LHCN-M2 (cell line): ENCODE measurements at places on chromosomes 2 and 18.
A peak's percentile ranks its signal among the peaks of the same experiment; 100 is the strongest.

DNA sequence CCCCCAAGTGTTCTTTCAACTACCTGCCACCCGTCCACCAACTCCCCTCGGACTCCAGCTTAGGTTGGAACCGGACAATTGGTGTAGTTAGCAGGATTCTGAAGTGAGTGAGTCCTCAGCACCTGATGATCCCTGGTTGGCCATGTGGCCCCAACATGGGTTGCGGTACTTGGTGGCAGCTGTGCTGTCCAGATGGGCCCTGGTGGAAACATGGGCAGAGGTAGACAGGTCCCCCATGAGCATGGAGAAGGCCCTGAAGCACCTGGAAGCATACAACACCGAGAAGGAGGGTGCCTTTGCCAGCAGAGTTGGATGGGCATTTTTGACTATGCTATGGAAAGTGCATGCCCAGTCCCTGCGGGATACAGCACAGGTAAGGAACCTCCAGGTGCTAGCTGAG is 11.0 kb upstream of the C2orf42 start:
- DNase-seq: no peak

- DNase-seq: no peak
These were observed 478.6 kb upstream of the ACVR2A start for GRCh38 chr2:147366279-147366678.

- no peak for DNase-seq
These were observed 288.0 kb downstream of the TDRD15 start for GRCh38 chr2:21411741-21412140.

GRCh38 chr2:25041307-25041927 is 459 bp upstream of the EFR3B start:
- peak; percentile 39 for DNase-seq

DNA sequence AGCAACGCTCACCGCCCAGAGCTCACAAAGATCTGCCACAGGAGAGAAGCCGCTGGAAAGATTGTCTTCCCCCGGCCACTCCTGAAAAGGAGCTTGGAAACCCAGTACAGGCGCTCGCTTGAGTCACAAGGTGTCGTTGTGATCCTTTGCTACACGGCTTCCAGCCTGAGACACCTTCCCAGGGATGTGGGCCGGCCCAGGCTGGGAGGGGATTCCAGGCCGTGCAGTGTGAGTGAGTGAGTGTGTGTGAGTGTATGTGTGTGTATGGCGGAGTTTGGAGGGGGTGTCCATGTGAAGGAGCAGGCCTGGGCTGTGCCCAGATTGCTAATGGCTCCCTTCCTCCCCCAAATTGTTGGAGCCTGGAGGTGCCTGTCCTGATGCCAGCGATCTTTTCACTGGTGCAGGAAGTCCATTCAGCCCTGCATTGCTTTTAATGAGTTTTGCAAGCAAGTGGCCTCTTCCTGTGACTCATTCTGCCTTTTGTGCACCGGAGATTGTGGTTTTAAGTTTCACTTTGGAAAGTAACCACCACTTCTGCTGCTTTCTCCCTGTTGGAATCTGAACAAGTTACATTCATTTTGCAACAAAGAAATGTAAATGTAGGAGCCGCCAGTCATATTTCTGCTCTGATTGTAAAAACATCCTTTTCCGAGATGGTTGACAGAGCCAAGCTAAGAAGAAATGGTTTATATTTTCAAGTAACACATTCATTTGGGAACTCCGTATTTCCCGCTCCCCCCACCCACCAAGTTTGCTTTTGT is 83.7 kb downstream of the LPIN1 start:
- peak; percentile 98 for DNase-seq
